ENCODE measurements at places on chromosomes 12 and 14. TPM values are rescaled to one million over a fixed set of nuclear protein-coding genes. Genes with fewer than 3 reads are reported as not detected.
A peak's percentile ranks its signal among the peaks of the same experiment; 100 is the strongest.

- DNase-seq: no peak
Measured at GRCh38 chr12:18079541-18080246, 10.3 kb downstream of the RERGL start.

GRCh38 chr12:31001581-31002360 is 71.9 kb upstream of the DDX11 start:
- no peak for DNase-seq

DNA sequence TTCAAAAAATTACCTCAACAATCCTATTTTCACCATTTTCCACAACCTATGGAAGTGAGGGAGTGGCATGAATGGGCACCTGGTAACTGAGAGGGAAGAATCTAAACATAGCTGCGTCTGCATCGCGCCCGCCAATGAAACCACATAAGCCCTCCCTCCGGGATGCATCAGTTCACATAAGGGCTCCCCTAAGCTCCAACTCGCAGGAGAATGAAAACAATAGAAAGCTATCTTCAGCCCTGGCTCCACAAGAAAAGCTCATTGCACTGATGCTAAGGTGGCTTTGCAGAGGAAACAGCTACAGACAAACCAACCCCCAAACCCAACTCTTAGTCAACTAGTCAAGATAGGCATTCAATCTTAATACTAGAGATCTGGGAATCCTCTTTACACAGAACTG is 173.3 kb downstream of the FOXN3 start:
- DNase-seq: no peak

DNA sequence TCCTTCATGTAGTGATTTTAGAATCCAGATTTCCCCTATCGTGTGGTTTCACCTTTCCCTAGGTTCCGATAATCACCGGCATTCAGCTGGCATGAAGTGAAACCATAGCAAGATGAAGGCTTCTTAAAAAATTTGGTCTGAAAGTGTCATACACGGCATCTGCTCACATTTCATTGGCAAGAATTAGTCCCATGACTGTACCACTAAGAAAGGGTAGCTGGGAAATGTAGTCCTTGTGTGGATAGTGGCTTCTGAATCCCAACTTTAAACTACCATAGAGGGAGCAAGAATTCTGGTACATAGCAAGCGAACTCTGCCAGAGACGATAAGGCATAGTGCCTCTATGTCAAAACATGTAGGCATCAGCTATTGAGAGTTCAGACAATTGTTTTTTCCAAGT is 360.1 kb upstream of the TBX3 start:
- DNase-seq: no peak

GRCh38 chr12:116551151-116551550 is 8.0 kb upstream of the MAP1LC3B2 start:
- no peak for DNase-seq

DNA sequence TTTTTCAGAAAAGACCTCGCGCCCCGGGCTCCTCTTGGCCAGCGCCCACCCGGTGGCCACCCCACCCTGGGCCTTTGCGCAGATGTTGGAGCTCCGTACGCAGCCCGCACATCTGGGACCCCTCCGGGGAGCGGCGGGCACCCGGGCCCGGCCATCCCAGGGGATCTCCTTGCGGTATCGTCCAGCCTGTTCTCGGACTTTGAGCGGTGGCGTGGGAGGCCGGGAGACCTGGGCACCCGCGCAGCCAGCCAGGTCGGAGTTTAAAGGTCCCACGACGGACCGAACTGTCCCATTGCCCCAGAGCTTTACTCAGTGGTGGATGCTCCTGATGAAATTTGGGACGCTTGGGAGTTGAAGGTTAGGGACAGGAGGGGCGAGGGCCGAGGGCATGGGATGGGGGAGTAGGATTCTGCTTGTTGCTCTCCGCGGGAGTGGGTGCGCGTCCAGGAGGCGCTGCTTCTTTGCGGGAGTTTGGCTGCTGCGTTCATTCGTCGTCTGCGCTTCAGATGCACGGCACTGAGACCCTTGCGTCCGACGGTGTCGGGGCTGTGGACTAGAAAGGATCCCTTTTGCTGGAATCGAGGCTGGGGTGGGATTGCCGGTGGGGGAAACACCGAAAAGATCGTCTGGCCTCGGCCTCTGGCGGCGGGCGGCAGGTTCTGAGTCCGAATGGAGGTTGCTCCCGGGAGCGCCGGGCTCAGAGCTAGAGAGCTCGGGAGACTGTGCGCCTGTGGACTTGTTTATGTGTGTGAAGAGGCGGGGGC is 1.4 kb downstream of the NTF3 start:
- DNase-seq: no peak

DNA sequence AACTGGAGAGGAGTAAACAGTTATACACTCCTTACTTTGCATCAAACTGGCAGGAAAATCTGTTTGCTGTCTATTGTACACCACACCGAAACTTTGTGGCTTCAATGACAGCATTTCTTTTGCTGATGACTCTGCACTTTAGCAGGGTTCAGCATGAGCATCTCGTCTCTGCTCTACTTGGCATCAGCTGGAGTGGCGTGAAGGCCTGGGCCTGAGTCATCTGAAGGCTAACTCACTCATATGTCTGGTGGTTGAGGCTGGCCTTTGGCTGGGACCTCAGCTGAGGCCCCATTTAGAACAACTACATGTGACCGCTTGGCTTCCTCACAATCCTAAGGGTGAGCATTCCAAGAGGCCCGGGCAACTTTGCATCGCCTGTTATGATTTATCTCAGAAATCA is 28.7 kb upstream of the REP15 start:
- no peak for DNase-seq

- DNase-seq: no peak
Measured at GRCh38 chr12:51777973-51778372, 70.5 kb downstream of the FIGNL2 start.

DNA sequence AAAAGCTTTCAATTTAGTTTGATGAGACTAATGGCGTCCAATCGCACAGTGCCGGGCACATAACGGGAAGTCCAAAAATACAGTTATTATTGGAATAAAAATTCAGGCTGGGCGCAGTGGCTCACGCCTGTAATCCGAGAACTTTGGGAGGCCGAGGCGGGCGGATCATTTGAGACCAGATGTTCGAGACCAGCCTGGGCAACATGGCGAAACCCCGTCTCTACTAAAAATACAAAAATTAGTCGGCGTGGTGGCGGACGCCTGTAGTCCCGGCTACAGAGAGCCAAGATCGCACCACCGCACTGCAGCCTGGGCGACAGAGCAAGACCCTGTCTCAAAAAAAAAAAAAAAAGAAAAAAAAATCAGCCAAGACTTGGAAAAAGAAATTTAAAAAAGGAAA is 1.2 kb upstream of the FKBP4 start:
- no peak for DNase-seq

DNA sequence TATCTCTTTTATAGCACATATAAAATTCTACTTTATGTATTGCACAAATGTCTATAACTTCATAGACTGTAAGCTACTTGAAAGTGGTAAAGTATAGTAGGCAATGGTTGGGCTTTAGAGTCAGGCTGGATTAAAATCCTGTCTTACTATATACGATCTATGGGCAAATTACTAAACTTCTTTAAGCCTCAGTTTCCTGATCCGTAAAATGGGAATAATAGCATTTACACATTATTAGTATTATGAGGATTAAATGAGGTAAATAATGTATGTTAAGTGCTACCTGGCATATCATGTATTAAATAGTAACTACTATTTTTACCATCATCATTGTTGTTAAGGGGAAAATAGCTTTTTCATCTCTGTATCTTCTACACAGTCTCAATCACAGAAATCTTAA is 14.4 kb downstream of the POLE2 start:
- no peak for DNase-seq

GRCh38 chr12:116924558-116925453 is 14.1 kb downstream of the FBXW8 start:
- no peak for DNase-seq

- no peak for DNase-seq
Measured at GRCh38 chr12:11771356-11771755, 121.9 kb downstream of the ETV6 start.

DNA sequence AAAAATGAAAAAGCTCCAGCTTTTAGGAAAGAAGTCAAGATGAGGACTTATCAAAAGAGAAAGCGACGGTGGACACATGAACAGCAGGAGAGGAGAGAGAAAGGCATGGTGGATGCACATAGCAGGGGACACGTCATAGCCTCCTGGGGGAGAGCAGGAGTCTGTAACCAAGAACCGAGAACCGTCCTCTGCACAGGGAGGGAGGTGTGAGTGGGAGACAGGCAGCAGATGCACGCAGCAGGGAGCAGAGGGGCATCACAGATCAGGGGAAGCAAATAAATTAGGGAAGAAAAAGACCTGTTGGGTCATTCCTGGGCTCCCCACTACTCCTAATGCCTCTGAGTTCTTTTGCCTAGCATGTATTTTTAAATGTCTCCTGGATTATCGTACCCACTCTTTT is 138.1 kb upstream of the RMST start:
- no peak for DNase-seq

GRCh38 chr12:110223777-110224378 is 57.2 kb upstream of the ATP2A2 start:
- no peak for DNase-seq

- no peak for DNase-seq
Measured at GRCh38 chr12:105212438-105212837, 23.5 kb downstream of the APPL2 start.

DNA sequence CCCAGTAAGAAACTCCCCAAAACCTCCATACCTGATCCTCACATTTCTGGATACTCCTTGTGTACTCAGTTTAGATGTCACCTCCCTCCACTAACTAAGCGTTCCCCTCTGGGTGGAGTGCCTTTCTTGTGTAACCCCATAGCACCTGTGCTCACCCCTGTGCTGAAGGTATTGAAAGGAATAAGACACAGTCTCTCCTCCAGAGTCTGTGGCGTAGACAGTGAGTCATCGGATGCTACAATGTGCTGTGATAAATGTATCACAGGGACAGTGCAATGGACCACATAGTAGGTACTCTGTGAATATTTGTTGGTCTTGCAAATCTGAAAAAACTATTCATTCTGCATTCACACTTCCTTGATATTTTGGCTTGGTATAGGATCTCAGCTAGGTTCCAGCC is 30.8 kb downstream of the TSPAN9 start:
- DNase-seq: no peak

GRCh38 chr14:77245820-77246219 is 25.2 kb downstream of the NGB start:
- DNase-seq: no peak

GRCh38 chr12:51152953-51153352 is 20.0 kb downstream of the TFCP2 start:
- no peak for DNase-seq

GRCh38 chr12:50686976-50687375 is 76.9 kb upstream of the ATF1 start:
- no peak for DNase-seq

- DNase-seq: no peak
Measured at GRCh38 chr12:105637470-105637869, 307.0 kb downstream of the C12orf75 start.

DNA sequence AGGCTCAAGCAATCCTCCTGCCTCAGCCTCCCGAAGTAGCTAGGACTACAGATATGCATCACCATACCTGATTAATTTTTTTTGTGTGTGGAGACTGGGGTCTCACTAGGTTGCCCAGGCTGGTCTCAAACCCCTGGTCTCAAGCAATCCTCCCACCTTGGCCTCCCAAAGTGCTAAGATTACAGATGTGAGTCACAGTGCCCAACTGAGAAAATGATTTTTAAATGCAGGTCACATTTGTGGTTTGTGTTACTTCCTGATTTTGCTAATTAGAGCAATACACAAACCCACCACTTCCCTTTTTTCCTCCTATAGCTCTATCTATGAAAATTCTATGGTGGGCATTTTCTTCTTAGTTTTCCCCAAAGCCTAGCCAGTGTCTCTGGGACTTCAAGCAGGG is 45.5 kb upstream of the TMEM263 start:
- DNase-seq: no peak

- peak; percentile 78 for DNase-seq
Measured at GRCh38 chr12:55738123-55739024, 4.5 kb upstream of the GDF11 start.

DNA sequence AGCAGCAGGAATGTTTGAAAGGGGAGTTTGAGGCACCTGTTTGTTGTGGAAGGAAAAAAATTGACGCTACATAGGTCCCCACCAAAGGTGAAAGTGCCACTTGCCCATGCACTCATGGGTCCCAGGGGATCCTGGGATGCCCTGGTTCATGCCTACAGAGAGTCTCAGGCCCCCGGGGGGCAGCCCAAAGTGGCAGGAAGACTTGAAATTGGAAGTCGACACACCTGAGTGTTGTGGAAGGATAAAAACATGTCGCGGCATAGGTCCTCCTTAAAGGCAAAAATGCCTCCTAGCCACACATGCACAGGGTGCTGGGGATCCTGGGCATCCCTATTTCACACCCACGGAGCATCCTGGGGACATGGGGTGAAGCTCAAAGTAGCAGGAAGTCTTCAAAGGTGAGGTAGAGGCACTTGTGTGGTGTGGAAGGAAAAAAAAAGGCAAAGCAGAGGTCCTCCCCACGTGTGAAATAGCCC is 576.1 kb downstream of the ALG10 start:
- peak; percentile 0 for DNase-seq

- no peak for DNase-seq
Measured at GRCh38 chr12:92046557-92047392, 98.9 kb downstream of the BTG1 start.

GRCh38 chr14:95540236-95540855 is 5.5 kb downstream of the GLRX5 start:
- no peak for DNase-seq

DNA sequence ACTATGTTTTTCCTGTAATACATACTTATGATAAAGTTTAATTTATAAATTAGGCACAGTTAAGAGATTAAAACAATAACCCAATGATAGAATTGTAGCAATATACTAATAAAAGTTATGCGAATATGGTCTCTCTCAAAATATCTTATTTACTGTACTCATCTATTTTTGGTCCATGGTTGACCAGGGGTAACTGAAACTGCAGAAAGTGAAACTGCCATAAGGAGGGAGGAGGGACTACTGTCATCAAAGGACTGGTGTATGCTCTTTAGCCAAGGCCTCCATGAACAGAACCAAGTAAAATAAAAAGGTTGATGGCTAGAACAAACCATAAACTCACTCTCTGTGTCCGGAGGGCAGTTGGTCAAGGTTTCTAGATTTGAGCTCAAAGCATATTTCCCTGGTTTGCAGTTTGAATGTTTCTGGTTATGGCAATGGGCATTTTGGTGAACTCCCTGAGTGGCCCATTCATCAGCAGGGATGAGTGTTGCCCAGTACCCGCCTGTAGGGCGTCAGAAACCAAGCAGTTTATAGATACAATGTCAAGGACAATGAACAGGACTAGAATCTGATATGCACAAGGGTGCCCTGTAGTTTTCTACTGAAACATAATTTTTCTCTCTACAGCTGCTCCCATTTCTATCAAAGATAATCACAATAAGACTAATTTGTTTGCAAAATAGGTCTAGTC is 19.8 kb downstream of the LEMD3 start:
- no peak for DNase-seq

GRCh38 chr14:103997391-103997790 is 55.1 kb upstream of the RD3L start:
- no peak for DNase-seq

Gene KRT7
- polyA plus RNA-seq: 3.2 TPM

Gene SIX1
- 52.1 TPM for polyA plus RNA-seq

Gene FAM181A
- not detected for polyA plus RNA-seq

Gene IAPP
- not detected for polyA plus RNA-seq

Gene SLC39A2
- polyA plus RNA-seq: not detected

Gene TSPAN8
- polyA plus RNA-seq: 0.31 TPM

Gene KRT73
- polyA plus RNA-seq: not detected

Gene SDS
- 0.08 TPM for polyA plus RNA-seq

Gene KRT3
- polyA plus RNA-seq: not detected

Gene CEBPE
- not detected for polyA plus RNA-seq

Gene SNW1
- 29.8 TPM for polyA plus RNA-seq

Gene SLC2A3
- polyA plus RNA-seq: 35.7 TPM

Gene LIN7A
- polyA plus RNA-seq: not detected

Gene DICER1
- 4.7 TPM for polyA plus RNA-seq

Gene RDH5
- 5.4 TPM for polyA plus RNA-seq

Gene OVCH1
- polyA plus RNA-seq: not detected

Gene MDGA2
- polyA plus RNA-seq: not detected

All from SK-N-SH (cell line).